Type B pancreatic cell (in vitro differentiated cells): ENCODE measurements at places on chromosomes 3 and 15. TPM values are rescaled to one million over a fixed set of nuclear protein-coding genes. Genes with fewer than 3 reads are reported as not detected.

DNA sequence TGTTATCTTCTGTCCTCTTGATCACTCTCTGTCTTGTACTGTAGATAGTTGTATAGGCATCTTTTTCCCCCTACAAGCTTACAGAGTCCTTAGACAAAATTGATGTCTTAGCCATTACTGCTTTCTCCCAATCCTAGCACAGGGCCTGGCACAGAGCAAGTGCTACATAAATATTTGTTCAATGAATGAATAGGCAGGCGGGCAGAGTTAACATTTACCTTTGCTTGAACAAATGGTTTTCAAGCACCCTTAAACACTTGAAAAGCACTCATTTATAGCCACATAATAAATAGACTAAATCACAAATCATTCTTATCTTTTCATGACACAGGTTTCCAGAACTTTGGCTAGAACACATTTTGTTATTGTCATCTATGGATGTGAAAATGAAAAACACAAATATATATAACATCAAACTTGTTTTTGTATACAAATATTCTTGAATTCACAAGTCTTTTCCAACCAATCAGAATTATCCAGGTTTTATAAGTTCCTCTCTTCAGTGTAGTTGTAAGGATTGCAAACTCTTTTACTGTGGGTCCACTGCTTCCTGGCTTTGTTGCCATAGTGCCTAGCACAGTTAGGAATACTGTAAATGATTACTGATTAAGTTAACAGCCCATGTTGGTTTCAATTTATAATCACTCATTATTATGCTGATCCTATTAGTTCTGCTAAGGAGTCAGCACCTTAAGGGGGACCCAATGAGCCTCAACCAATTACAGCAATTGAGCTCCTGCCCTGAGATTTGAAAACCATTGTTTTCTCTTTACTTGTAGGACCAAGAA lies 61.9 kb downstream of the ISL2 start:
- no peak overlapping the region for H3K27ac ChIP-seq
- DNase-seq: no peak
- H3K27me3 ChIP-seq: no peaks in the 10 kb centered on the region
- peaks cover 6% of the 10 kb centered on the region for H3K4me1 ChIP-seq

The ESYT3 gene
- total RNA-seq: 1.6 and 2.0 TPM in 2 replicates

The IMPG2 gene
- total RNA-seq: 0.43 and 0.53 TPM in 2 replicates

DNA sequence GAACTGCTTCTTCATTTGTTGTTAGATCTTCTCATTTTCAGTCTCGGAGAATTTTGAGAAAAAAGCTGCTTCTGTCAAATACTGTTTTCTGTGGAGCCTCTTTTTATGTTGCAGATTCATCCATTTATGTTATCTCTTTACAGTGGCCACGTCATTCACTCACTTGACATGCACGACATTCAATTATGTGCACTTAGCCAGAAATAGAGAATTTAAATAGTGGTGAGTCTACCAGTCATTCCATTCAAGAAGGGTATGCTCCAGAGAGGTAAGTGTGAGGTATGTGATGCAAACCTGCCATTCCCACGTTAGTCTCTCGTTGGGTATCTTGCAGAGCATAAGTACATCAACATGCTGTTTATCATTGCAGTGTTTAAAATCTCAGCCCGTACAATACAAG lies 9.8 kb downstream of the ARPP19 start:
- peaks cover 15% of the 10 kb centered on the region for H3K36me3 ChIP-seq
- no peak for DNase-seq
- no peaks in the 10 kb centered on the region for H3K27me3 ChIP-seq
- H3K4me3 ChIP-seq: no peak overlapping the region
- peaks cover 25% of the 10 kb centered on the region for H3K4me1 ChIP-seq

DNA sequence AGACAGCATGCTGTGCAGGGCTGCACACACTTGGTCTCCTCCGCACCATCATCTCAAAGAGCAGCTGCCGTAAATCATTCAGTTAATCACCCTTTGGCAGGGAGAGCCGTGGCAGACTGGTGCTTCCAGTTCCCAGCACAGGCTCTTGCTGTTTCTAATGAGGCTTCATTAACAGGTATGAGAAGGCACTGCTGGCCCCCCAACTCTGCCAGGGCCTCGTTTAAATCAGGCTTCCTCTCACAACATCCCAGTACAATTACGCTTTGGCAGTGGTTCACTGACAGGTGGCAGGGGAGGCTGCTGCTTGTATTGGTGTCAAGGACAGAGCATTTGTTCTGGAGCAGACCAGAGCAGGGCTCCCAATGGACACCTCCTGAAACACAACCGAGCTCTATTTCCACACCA lies 77.1 kb downstream of the BFSP2 start:
- H3K27ac ChIP-seq: peak overlapping the region; percentile 46
- peaks cover 4% of the 10 kb centered on the region for H3K27me3 ChIP-seq
- H3K36me3 ChIP-seq: no peaks in the 10 kb centered on the region
- H3K4me1 ChIP-seq: peaks cover 42% of the 10 kb centered on the region
- DNase-seq: no peak

GRCh38 chr3:27675287-27675686 lies 46.8 kb downstream of the EOMES start:
- DNase-seq: no peak
- no peaks in the 10 kb centered on the region for H3K27me3 ChIP-seq
- no peaks in the 10 kb centered on the region for H3K36me3 ChIP-seq

The CCR3 gene
- 0.14 TPM in 1 of 2 replicates, not detected in the other for total RNA-seq

- no peak overlapping the region for H3K27ac ChIP-seq
- no peaks in the 10 kb centered on the region for H3K4me1 ChIP-seq
- H3K36me3 ChIP-seq: peaks cover 4% of the 10 kb centered on the region
- no peak overlapping the region for H3K4me3 ChIP-seq
These were observed 50.6 kb downstream of the WDR76 start for GRCh38 chr15:43877371-43877770.

- no peak for DNase-seq
- H3K4me1 ChIP-seq: no peaks in the 10 kb centered on the region
- H3K27me3 ChIP-seq: no peaks in the 10 kb centered on the region
These were observed 180.2 kb downstream of the VPS13C start for GRCh38 chr15:61880084-61880483.

DNA sequence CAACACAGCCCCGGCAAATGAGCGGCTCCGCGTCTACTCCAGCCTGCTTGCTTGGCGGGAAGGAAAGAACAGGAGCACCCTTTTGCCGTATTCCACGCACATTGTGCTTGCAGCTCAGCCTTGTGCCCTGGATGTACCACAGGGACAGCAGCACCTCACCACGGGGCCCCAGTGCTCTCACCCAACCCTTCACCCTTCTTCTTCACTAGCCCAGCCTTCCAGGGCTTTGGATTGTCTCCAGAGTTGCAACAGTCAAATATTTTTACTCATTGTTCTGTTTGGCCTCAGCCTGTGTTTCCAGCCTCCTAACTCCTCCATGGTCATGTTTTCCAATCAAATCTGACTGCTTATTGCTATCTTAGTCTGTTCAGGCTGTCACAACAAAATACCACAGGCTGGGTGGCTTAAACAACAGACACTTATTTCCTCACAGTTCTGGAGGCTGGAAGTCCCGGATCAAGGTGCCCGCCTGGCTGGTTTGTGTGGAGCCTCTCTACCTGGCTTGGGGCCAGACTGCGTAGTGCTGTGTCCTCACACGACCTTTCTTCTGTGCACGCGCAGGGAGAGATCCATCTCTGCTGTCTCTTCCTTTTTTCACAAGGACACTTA lies 79.2 kb upstream of the ABHD17C start:
- H3K36me3 ChIP-seq: no peaks in the 10 kb centered on the region
- H3K4me3 ChIP-seq: peak overlapping the region; percentile 41
- H3K4me1 ChIP-seq: peaks cover 38% of the 10 kb centered on the region
- no peaks in the 10 kb centered on the region for H3K27me3 ChIP-seq
- H3K27ac ChIP-seq: peak overlapping the region; percentile 88

DNA sequence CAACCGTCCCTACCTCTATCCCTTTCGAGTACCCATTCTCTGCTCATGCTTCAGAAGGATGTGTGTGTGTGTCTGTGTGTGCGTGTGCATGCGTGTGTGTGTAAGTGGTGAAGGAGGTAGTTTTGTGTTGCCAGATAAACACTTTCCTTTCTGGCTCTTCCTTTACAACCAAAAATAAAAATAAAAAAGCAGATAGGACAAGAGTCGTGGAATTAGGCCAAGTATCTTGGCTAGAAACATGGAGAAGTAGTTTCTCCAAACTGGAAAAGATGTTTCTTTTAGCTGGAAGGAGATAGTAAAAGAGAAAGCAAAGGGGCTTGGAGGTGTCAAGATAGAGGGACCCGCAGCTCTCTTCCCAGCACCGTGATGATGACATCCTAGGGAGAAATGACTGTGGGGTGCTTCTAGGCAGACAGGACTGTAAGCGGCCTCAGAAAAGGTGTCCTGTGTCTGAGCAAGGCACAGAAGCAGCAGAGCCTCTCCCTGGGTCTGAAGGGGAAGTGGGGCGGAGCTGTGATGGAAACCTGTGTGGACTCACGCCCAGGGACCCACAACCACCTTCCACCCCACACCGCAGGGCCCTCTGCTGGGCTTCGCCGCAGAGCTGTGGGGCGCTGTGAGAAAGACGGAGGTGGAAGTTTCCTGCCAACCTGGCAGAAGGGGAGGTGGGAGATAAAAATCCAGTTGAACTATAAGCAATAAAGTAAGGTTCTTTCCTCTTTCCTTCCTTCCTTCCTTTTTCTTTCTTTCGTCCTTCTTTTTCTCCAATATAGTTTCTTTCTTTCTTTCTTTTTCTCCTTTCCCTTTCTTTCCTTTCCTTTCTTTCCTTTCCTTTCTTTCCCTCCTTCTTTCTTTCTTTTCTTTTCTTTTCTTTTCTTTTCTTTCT lies 35.3 kb downstream of the MUC20 start:
- no peaks in the 10 kb centered on the region for H3K36me3 ChIP-seq
- H3K27ac ChIP-seq: no peak overlapping the region

The FBXW12 gene
- not detected in 2 replicates for total RNA-seq

The SYNPR gene
- 0.55 and 2.3 TPM in 2 replicates for total RNA-seq

GRCh38 chr15:56894601-56895000 lies 23.8 kb upstream of the TCF12 start:
- no peak overlapping the region for H3K4me3 ChIP-seq
- H3K27ac ChIP-seq: no peak overlapping the region
- no peak for DNase-seq
- no peaks in the 10 kb centered on the region for H3K27me3 ChIP-seq
- H3K36me3 ChIP-seq: peaks cover 4% of the 10 kb centered on the region
- peaks cover 20% of the 10 kb centered on the region for H3K4me1 ChIP-seq

DNA sequence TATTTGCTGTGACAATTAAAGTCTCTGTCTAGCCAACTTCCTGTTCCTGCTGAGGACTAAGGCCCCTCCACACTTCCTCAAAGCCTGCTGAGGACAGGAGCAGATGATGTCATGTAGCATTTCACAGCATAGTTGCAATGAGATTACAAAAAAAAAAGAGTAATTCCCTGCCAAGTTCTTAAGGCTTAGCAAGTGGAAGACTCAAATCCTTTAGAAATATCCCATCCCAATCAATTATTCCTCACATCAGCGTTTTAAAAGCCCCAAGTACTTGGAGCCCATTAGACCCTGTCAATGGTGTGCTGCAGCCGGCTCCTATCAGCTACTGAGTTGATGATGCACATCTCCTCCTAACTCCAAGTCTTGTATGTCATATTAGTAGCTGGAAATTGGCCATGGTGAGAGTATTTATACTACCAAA lies 51.7 kb downstream of the TRANK1 start:
- H3K27me3 ChIP-seq: no peaks in the 10 kb centered on the region
- DNase-seq: no peak
- H3K27ac ChIP-seq: no peak overlapping the region
- H3K36me3 ChIP-seq: peaks cover 3% of the 10 kb centered on the region
- no peak overlapping the region for H3K4me3 ChIP-seq
- peaks cover 5% of the 10 kb centered on the region for H3K4me1 ChIP-seq

The LZTFL1 gene
- 26.6 and 36.0 TPM in 2 replicates for total RNA-seq

DNA sequence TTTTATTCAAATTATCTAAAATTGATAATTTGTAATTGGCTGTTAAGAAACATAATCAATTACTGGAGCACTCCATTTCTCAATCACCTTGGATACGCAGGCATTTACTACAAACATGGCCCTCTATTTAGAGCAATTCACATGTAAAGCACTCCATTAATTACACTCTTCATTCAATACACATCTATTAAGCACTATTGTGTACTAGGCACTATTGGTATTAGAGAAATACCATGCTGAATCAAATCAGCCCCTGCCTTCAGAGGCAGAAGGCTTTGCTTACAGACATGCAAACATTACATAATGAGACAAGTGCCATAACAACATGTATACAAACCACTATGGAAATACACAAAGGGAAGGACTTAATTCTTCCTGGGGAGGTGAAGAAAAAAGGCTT lies 69.1 kb downstream of the PEAK1 start:
- no peaks in the 10 kb centered on the region for H3K27me3 ChIP-seq

GRCh38 chr3:45078910-45079522 lies 52.9 kb downstream of the CLEC3B start:
- H3K27me3 ChIP-seq: no peaks in the 10 kb centered on the region
- DNase-seq: no peak
- no peak overlapping the region for H3K4me3 ChIP-seq
- peak overlapping the region; percentile 39 for H3K27ac ChIP-seq
- H3K36me3 ChIP-seq: no peaks in the 10 kb centered on the region

The PPP1R14D gene
- 0.70 and 1.0 TPM in 2 replicates for total RNA-seq

DNA sequence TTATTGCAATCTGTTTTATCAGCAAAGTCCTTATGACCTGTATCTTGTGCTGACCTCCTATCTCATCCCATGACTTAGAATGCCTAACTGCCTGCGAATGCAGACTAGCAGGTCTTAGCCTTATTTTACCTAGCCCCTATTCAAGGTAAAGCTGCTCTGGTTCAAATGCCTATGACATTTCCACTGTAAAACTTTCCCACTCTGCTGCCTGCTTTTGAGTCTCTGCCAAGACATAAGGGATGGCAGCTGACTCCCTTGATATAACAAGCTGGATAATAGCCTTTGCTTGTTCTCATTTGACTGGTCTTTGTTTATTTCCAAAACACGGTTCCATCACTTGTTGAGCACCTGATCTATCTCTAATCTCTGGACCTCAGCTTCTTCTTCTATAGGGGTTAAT lies 131.9 kb upstream of the STRIT1 start:
- H3K27ac ChIP-seq: no peak overlapping the region
- no peaks in the 10 kb centered on the region for H3K4me1 ChIP-seq
- DNase-seq: no peak
- peaks cover 5% of the 10 kb centered on the region for H3K27me3 ChIP-seq
- H3K36me3 ChIP-seq: peaks cover 4% of the 10 kb centered on the region

DNA sequence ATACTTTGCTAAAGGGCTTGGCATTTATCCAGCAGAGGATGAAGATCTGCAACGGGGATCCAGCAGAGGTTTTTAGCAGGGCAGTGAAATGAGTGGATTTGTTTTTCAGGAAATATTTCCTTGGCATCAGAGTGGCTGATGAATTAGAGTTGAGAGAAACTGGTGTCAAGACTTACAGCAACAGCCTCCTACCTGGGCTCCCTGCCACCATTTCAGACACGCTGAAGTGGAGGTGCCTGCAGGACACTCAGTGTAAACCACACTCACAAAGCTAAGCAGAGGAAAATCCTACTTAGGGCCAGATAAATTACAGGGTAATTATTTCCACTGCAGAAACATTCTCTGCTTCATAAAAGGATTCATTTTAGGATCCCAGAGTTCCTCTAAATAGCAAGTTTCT lies 519.7 kb downstream of the FGF12 start:
- peaks cover 6% of the 10 kb centered on the region for H3K4me1 ChIP-seq
- H3K27ac ChIP-seq: no peak overlapping the region
- peaks cover 9% of the 10 kb centered on the region for H3K27me3 ChIP-seq
- H3K36me3 ChIP-seq: no peaks in the 10 kb centered on the region
- H3K4me3 ChIP-seq: no peak overlapping the region
- DNase-seq: no peak

- H3K27me3 ChIP-seq: no peaks in the 10 kb centered on the region
- H3K4me1 ChIP-seq: no peaks in the 10 kb centered on the region
- no peak for DNase-seq
- H3K27ac ChIP-seq: no peak overlapping the region
These were observed 20.7 kb downstream of the PPP1R2 start for GRCh38 chr3:195522254-195523023.

GRCh38 chr15:45399381-45400212 lies 21.3 kb upstream of the GATM start:
- no peaks in the 10 kb centered on the region for H3K36me3 ChIP-seq
- DNase-seq: no peak
- peaks cover 33% of the 10 kb centered on the region for H3K27me3 ChIP-seq
- H3K27ac ChIP-seq: no peak overlapping the region
- H3K4me1 ChIP-seq: peaks cover 5% of the 10 kb centered on the region

The CYP8B1 gene
- total RNA-seq: not detected in 2 replicates
